ENCODE measurements at places on chromosomes 11 and 22.
A peak's percentile ranks its signal among the peaks of the same experiment; 100 is the strongest.

DNA sequence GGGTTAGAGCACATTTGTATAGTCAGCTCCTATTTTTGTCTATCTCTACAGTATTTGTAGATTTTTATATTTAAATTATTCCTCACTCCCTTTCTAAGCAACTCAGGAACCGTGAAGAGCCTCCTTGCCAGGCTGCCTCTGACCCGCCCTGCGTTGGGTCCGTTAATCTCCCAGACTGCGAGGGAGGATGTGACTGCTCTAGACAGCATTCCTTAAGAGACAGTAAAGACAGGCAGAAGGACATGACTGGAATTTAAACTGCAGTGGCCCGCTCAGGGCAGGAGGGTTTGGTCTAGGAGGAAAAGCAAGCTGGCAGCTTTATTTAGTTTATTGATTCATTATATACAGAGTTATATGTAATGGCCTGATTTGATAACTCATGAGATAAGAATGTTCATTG is 413.7 kb downstream of the TMEM135 start:
- DNase-seq = no peak

DNA sequence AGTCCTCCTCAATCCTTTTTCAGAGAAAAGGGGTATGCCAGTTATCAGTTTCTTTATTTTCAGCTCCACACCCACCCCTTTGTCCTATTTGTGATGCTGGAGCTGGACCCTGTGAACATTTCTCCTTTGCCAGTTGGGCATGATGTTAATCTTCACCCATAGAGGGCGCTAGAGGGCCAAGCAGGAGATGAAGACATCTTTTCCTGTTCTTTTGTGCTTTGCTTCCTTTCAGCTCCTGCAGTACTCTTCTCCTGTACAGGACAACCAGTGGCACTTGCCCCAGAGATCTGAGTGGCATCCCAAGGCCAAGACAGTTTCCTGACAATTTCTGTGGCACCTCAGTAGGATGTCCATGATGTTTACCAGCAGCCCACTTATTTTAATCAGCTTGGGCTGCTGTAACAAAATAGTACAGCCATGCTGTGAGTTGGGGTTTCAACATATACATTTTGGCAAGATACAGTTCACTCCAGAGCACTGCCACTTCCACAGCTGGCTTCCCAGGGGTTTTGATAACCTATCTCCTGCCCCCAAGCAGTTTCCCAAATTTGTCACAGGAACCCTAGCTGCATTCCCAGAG is 4.6 kb downstream of the SAA2 start:
- peak; percentile 34 for DNase-seq

GRCh38 chr22:30217698-30218560 is 28.6 kb downstream of the LIF start:
- DNase-seq = no peak

- no peak for DNase-seq
These were observed 17.3 kb upstream of the CDC42EP1 start for GRCh38 chr22:37542959-37543358.

DNA sequence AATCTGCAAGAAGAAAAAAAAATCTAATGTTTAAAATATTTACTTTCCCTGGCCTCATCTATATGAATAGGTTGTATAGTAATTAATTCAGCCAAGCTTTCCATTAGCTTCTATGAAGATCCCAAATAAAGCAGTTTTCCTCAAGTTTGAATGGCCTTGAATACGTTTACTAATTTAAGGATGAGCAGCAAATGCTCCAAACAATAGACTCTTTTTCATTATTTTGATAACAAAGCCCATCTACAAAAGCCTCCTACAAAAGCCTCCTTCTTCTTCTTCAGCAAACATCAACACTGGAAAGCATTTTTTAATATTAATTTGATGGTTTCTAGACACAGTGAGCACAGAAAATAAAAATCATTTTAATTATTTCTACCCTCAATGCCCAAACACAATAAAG is 1130.3 kb upstream of the CNTN5 start:
- no peak for DNase-seq

DNA sequence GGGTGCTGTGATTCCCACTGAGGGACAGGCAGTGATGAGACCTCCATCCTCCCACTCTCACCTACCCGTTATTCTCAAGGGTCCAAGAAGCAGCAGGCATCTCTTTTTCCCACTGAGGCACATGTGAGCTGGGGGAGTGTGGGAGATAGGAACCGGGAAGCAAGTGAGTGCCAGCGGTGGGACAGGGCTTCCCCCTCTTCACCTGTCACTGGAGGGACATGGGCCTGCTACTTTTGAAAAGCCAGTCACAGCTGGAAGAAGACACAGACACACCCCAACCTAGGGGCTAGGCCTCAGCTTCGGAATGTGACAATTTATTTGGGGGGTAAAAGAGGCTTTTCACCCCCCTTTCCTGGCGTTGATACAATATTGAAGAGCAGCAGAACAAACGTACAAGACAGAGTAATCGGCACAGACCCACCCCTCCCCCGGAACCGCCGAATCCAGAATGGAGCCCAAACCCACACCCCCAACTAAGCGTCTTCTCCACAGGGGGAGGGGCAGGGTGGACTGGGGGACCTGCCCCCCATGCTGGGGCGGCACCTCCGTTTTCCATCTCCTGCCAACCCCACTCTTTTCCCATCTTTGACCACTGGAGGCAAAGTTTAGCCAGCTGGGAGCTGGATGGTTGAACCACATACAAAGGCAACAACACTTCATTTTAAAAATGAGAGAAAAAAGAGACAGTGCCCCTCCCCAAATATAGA is 10.7 kb downstream of the CBX6 start:
- no peak for DNase-seq

GRCh38 chr22:23677701-23677995 is 13.2 kb upstream of the RGL4 start:
- no peak for DNase-seq

Measured in T-helper 9 cell (primary cell).